ENCODE measurements at places on chromosomes 12 and 14.

DNA sequence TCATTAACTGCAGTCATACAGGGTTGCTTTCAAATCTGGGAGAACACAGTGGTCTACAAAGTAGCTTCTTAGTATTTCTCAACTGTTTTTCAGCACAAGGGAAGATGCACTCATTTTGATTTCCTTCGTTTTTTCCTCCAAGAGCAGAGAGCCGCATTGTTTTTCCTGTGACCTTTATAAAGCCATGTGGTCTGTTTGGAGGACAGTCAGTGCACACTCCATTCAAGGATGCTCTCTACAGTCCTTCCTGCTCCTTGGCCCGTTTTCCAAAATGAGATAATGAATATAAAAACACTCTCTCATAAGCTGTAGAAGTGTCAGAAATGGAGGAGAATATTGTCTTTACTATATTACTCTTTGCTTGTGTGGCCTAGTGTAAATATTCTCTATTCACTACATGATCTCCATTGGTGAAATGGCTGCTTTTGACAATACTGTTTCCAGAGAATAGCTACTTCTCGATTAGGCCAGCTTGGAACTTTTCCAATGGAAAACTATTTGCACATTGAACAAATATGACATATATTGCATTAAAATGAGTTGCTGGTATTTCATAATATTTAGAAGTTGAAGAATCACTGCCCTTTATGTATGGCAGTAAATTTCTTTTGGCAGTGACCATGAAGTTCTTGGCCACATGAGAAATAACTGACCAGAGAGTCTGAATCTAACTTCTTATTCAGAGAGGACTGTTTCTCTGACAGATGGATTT is 393.1 kb upstream of the RGS6 start:
- no peak for DNase-seq

GRCh38 chr14:104883681-104884361 is 18.8 kb downstream of the CEP170B start:
- DNase-seq = no peak

GRCh38 chr12:29152223-29152868 is 3.3 kb downstream of the FAR2 start:
- DNase-seq = no peak

DNA sequence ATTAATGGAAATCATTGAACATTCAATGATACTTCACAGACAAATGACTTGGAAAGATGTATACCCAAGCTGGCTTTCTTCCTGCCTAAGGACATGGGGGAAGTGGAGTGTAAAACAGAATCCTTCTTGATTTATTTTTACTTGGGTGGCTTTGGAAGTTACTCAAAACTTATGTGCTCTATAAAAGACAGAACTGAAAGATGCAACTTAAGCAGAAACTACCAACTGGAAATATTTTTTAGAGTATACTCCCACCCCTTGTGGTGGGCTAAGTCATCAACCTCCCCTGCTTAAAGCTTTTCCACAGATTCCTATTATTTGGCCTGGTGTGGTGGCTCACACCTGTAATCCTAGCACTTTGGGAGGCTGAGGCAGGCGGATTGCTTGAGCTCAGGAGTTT is 126.0 kb upstream of the ATP2B1 start:
- no peak for DNase-seq

- no peak for DNase-seq
Measured at GRCh38 chr12:5010151-5010550, 33.5 kb upstream of the KCNA5 start.

DNA sequence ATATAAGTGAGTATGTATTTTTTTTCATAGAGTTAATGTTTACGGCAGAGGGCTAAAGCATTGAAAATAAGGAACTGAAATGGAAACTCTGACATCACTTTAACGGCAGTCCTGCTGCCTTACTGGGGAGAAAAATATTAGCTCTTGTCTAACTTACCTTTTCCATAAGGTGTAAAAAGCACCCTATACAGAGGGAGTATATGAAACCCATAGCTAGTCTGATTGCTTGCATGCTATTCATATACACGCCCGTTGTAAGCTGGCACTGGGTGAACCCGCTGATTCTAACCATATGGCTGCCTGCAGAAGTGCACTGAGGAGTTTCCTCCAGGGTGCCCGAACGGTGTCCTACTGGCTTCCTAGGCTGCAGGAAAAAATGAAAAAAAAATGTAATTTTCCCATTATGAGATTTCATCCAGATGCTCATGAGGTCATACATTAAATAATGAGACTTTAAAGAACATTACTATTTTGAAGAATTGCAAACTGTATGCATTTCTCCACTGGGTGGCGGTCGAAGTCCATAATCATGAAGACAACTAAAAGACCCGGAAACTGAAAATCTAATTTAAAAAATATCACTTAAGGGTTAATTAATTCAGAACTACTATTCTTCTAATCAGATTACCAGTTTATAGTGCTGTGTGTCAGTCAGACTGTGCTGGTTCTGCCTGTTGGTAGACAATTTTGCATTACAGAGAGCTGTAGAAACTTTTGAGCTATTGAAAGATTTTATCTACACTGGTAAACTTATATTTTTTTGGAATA is 144.7 kb downstream of the ALX1 start:
- no peak for DNase-seq

DNA sequence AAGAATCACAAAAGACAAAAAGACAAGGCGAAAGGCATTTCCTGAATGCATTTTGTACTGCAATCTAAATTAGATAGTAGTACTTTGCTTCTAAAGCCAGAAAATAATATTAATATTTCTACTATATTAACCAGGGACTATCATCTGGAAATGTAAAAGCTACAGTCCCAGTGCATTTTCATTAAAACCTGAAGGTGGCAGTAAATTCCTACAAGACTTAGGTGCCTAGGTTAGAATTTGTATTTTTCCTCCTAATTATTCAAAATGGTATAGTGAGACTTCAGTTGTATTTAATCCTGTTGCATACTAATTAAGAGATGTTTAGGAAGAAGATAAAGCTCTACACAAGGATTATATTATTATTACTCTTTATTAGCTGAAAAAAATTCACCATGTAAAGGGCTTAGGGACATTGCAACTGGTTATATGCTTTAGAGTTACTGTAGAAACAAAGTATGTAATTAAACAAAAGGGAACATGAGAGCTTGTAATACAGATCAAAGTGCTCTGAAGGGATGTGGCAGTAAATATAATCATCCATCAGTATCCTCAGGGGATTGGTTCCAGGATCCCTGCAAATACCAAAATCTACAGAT is 53.6 kb downstream of the BRMS1L start:
- DNase-seq = no peak

DNA sequence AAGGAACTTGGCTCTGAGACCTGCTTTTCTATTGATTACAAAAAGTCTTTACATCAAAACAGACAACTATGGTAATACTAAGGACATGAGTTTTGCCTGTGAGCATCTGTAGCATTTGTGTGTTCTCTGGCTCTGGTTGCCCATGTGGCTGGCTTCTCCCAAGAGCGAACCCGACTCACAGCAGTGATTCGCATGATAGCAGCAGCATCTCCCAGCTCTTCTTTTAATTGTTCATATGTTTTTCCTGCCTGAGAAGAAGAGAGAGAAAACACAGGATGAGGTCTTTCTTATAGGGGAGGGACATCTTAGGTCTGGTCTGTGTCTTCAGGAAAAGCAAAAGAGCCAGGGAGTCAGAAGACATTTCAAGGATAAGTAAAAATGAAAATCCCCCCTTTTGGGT is 17.6 kb downstream of the AVIL start:
- no peak for DNase-seq

- no peak for DNase-seq
Measured at GRCh38 chr12:111308473-111308872, 60.4 kb downstream of the PHETA1 start.

- DNase-seq = peak; percentile 85
Measured at GRCh38 chr14:77043177-77043983, 14.9 kb upstream of the IRF2BPL start.

- no peak for DNase-seq
Measured at GRCh38 chr14:101029668-101030290, 126.3 kb upstream of the RTL1 start.

DNA sequence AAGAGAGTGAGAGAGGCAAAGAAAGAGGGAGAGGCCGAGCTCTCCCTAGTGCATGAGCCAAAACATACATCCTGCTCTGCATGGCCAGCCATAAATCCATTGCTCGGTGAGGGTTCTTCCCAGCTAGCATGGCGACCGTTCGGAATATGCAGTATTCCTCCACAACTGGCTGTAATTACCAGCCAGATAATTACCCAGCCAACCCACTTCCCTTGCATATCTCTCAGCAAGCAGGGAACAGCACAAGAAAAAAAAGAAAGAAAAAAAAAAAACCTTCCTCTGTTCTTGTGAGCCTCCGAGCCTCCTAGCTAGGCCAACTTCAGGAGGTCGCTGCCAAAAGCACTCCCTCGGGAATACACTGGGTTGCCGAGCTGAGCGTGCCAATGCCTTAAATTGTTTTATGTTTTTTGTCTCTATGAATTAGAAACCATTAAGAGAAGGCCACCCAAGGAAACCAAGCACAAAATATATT is 567.9 kb downstream of the MED13L start:
- no peak for DNase-seq

DNA sequence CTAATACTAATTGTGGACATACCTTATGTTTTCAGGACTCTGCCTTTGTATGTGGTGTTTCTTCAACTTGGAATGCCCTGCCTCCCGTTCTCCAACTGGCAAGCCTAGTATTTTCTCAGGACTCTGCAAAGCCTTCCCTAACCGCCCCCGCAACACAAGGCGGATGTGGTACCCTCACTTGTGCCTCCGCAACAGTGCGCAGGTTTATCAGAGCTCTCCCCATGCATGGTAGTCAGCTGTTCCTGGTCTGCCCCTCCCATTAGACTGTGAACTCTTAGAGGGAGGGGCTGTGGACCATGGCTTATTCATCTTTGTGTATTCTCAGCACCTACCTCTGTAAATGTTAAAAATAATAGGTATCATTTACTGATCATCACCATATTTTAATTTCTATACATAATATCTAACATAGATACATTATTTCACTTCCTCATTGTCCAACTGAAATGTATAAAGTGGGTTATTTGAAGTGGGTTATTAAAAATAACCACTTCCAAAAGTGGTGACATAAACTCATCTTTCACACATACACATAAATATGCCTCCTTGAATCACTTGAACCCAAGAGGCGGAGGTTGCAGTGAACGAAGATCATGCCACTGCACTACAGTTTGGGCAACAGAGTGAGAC is 9.0 kb downstream of the LPAR5 start:
- DNase-seq = no peak

DNA sequence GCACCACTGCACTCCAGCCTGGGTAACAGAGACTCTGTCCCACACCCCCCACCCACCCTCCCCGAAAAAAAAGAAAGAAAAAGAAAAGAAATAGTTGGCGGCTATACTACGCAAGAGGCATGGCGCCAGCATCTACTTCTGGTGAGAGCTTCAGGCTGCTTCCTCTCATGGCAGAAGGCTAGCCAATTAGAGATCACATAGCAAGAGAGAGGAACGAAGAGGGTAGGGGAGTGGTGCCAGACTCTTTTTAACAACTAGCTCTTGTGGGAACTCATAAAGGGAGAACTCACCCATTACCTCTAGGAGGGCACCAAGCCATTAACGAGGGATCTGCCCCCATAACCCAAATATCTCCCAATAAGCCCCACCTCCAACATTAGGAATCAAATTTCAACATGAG is 6.2 kb downstream of the DENND5B start:
- no peak for DNase-seq

GRCh38 chr12:75814851-75815754 is 216.5 kb downstream of the PHLDA1 start:
- DNase-seq = peak; percentile 87

- DNase-seq = no peak
Measured at GRCh38 chr14:25833341-25834126, 764.3 kb downstream of the NOVA1 start.

GRCh38 chr12:120719496-120720233 is 6.0 kb upstream of the ACADS start:
- no peak for DNase-seq

GRCh38 chr14:93184391-93185348 is at the start of the genes LYSET and MOAP1:
Gene LYSET, plus strand, starts transcription at chr14:93185317. Its CDS starts 89 bp downstream, at chr14:93185406.
Gene MOAP1, minus strand, starts transcription at chr14:93184897. Its CDS starts 655 bp downstream, at chr14:93184242.
- DNase-seq = no peak

DNA sequence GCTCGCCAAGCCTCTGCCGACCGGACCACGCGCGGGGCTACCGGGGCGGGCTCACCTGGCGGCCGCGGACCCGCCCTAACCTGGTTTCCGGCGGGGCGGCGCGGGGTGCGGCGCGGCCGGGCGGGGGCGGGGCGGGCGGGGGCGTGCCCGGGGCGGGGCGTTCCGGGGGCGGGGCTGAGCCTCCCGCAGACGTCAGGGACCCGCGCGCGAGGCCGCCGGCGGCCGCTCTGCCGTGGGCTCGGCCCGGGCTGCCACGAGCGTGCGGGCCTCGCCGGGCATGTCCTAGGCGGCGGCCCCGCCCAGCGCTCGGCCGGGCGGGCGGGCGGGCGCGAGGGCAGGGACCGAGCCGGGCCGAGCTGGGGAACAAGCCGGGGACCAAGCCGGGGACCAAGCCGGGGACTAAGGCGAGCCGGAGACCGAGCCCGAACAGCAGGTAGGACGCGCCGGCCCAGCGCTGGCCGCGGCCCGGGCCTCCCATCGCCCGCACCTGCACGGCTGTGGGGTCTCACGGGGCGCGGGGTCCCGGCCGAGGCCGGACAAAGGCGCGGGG is at the start of gene CEP170B:
CEP170B (plus strand) TSS at position 188 of the 550 bp plus-strand sequence. CDS start 3,183 bp downstream, outside the sequence.
- no peak for DNase-seq

GRCh38 chr12:74185360-74185759 is 352.3 kb upstream of the ATXN7L3B start:
- DNase-seq = no peak

GRCh38 chr12:53268630-53269562 is 797 bp downstream of the ESPL1 start:
- DNase-seq = no peak

DNA sequence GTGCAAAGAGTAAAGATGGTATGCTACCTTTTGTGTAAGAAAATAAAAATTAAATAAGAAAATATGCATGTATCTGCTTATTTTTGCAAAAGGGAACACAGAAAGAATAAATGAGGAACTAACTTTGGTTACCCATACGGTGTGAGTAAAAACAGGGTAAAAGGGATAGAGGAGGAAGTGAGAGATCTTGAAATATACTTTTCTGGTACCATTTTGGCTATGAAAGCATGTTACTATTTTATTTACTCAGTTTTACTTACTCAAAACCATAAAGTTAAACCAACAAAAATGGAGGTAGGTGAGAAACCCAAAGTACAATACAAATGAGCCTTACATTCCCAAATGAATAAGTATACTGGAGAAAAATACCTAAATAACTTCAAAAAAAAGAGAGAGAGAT is 122.0 kb upstream of the EGLN3 start:
- no peak for DNase-seq

- peak; percentile 67 for DNase-seq
Measured at GRCh38 chr14:101927859-101928258, 36.5 kb upstream of the DYNC1H1 start.

- no peak for DNase-seq
Measured at GRCh38 chr14:38662781-38663180, 406.9 kb upstream of the CLEC14A start.
